ENCODE measurements at places on chromosomes 11 and 22.
A peak's percentile ranks its signal among the peaks of the same experiment; 100 is the strongest.

- no peak for DNase-seq
These were observed 15.3 kb upstream of the ZC3H12C start for GRCh38 chr11:110077831-110078325.

DNA sequence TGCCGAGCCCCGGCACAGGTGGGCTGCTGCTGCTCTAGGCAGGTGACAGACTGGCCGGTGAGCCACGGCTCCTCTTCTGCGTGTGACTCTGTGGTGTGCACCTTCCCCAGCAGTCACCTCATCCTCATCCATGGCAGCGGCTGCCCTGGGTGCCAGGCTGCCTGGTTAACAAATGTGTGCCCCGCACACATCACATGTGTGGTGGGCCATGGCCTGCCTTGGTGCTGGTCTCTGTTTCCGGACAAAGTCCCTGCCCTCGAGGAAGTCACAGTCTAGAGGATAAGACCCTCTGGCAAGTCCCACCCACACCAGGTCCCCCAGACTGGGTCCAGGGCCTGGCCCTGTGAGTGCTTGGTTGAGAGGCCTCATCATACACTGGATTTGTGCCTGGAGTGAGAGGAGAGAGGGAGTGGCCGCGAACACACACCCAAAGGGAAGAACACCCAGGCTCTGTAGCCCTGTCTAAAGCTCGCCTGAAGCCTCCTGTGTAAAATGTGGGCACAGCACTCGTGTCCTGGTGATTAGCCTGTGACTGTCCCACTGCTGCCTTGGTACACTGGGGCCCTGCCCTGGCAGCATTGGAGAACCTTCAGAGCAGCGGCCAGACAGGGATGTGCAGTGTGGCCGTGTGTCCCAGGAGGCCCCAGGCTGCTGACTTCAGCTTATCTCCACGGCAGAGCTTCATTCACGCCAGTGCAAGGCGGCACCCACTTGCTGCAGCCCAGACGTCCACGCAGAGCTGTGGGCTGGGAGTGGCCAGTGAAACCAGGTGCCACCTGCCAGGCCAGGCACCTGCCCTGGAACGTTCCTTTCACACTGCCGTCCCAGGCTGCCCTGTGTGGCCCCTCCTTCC, 269.9 kb downstream of the TBC1D22A start:
- peak; percentile 84 for DNase-seq

- no peak for DNase-seq
These were observed 4.1 kb downstream of the RTCB start for GRCh38 chr22:32407936-32408335.

DNA sequence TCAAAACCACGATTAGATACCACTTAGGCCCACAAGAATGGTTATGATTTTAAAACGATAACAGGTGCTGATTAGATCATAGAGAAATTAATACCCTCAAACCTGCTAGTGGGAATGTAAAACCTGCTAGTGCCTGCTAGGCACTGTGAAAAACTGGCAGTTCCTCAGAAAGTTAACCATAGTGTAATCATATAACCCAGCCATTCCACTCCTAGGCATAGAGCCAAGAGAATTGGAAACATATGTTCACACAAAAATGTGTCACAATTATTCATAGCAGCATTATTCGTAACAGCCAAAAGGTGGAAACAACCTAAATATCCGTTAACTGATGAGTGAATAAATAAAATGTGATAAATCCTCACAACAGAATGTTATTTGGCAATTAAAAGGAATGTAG, 122.2 kb upstream of the SYN3 start:
- no peak for DNase-seq

DNA sequence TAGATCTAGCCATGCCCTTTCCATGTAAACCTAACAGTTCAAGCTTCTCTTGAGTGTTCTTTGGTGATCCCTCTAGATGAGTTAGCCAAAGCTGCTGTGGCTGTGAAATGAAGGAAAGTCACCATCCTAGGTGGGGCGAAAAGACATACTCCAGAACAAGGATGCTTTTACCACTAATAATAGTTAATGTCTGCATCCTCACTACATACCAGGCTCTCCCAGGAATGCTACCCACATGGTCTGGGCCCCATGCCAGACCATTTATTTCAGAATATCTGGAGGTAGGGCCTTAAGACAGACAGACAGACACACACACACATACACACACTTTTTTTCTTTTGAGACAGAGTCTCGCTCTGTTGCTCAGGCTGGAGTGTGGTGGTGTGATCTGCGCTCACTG, 14.7 kb downstream of the ABTB2 start:
- no peak for DNase-seq

DNA sequence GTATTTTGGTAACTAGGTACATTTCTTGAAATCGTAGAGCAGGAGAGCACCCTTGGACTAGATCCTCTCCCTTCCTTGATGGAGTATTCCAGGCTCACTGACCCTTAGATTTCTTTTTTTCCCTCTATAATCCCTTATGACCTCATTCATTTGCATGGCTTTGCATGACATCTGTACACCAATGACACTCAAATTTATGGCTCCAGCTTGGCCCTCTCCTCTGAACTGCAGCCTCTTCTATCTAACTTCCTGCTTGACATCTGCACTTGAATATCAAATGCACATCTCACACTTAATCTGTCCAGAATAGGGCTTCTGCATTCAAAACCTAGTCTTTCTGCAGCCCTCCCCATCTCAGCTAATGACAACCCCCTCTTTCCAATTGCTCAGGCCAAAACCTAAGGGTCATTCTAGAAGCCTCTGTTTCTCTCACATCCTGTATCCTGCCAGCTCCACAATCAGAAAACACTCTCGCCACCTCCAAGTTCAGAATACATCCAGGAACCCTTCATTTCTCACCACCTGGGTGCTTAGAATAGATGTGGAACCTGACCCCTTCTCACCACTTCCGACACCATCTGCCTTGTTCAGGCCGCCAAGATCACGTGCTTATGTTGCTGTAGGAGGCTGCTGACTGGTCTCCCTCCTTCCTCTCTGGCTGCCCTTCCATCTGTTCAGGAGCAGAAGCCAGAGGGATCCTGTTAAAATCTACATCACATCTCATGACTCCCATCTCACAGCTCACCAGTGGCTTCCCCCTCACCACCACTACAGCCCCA, 138.9 kb upstream of the MTNR1B start:
- no peak for DNase-seq

GRCh38 chr11:130464291-130464812, 15.9 kb downstream of the ADAMTS15 start:
- DNase-seq, result no peak

Measured in Peyer's patch (tissue), 4 donors.